ENCODE measurements at places on chromosomes 6 and 20. TPM values are rescaled to one million over a fixed set of nuclear protein-coding genes. Genes with fewer than 3 reads are reported as not detected.

Gene XRN2
- 96.7 TPM for total RNA-seq

Gene LY6G6C
- total RNA-seq: 0.24 TPM

DNA sequence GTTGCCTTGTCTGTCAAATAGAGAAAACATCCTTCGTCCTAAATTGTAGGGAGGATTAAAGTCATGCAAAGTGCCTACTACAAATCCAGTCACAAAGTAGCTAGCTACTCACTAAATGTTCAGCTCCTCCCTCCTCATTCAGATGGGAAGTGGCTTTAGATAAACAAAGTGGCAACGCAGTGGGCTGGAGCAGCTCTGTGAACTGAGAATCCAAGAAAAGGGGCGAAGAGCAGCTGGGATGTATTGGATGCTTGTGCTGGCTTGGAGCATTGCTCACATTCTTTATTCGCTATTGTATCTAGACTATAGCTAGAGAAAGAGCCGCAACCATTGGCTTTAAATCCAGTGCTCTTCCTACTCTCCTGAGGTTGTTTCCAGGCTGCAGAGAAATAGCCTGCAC lies 10.3 kb downstream of the MOG start:
- DNase-seq: peak; percentile 82
- H3K36me3 ChIP-seq: no peaks in the 10 kb centered on the region
- H3K27me3 ChIP-seq: no peaks in the 10 kb centered on the region
- peak overlapping the region; percentile 93 for H3K27ac ChIP-seq
- H3K4me3 ChIP-seq: peak overlapping the region; percentile 41
- peaks cover 30% of the 10 kb centered on the region for H3K4me1 ChIP-seq

GRCh38 chr20:31568041-31568731 lies 36.9 kb upstream of the ID1 start:
- no peaks in the 10 kb centered on the region for H3K4me1 ChIP-seq
- no peak overlapping the region for H3K27ac ChIP-seq
- H3K27me3 ChIP-seq: no peaks in the 10 kb centered on the region
- H3K36me3 ChIP-seq: peaks cover 14% of the 10 kb centered on the region
- H3K4me3 ChIP-seq: no peak overlapping the region

DNA sequence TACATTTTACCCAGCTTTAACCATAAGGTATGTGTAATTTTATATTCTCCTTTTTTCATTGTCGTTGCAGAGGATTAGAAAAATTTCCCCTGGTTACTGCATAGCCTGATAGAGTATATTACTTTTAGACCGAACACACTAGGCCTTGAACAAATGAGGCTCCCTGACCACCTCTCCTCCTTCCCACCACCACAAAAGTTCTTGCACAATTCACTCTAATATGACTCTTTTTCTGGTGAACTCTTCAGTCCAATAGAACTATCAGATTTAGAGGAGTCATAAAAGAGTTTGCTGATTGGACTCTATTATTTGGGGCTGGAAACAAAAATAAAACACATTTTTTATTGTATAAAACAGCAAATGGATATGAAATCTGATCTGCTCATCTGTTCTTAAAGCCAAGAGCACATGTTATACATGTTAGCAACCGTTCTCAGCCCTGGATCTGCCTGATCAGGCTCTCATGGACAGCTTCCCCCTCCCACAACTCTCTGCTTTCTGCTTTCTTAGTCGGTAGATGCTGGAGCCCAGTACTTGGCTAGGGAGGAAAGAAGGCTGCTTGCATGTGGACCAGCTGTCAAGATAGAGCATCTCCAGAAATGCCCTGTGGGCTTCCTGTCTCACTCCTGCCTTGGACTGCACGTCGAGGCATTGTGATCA lies 83.5 kb downstream of the CD164 start:
- no peak overlapping the region for H3K4me3 ChIP-seq
- H3K27me3 ChIP-seq: no peaks in the 10 kb centered on the region
- DNase-seq: no peak
- no peak overlapping the region for H3K27ac ChIP-seq
- H3K4me1 ChIP-seq: no peaks in the 10 kb centered on the region

All from H9 (cell line).